ENCODE measurements at places on chromosomes 5 and 9.

DNA sequence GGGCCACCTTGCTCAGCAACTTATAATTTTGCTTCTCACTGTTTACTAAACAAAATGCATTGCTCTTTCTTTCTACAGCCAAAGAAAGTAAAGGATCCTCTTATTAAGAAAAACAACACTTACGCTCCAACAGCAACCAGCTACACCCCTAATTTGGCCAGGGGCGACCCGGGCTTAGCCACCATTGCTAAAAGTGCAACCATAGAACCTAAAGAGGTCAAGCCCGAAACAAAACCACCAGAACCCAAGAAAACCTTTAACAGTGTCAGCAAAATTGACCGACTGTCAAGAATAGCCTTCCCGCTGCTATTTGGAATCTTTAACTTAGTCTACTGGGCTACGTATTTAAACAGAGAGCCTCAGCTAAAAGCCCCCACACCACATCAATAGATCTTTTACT lies 49.1 kb downstream of the GABRA1 start:
- no peak for DNase-seq

- DNase-seq: no peak
These were observed 28.5 kb downstream of the AOPEP start for GRCh38 chr9:94754976-94755475.

DNA sequence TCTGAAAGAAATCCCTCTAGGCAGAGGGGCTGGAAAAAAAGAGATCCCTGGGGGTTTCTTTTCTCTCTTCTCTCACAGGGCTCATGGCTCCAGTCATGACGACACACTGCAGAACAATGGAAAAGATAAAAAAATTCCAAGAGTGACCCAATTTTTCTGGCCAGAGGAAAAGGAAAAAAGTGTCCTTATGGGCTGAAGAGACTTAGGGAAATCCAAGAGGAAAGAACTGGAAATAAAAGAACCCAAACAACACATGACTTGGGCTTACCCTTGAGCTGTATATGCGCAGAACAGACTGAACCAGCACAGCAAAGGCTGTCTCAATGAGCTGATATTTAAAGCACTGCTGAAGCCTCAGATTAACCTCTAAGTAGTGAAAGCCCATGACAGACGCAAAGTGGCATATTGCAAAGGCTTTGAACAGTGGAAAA lies 102.4 kb downstream of the SMIM23 start:
- no peak for DNase-seq

DNA sequence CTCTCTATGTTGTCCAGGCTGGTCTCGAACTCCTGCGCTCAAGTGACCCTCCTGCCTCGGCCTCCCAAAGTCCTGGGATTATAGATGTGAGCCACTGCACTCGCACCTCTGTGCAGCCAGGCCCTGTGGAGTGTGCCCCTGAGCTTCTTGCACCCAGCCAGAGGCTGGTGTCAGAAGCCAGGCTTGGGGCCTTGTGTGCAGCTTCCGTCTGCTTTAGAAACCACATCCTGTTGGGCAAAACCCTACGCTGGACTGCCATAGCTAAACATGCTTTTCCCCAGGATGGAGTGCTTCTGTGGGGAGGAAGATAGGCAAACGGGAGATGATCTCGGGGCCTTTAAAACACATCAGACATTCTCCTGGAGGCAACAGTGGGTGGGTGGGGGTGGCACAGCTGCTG lies 40.1 kb downstream of the PRRT1B start:
- peak; percentile 55 for DNase-seq

- no peak for DNase-seq
These were observed 4.2 kb downstream of the ENTPD8 start for GRCh38 chr9:137436761-137437600.

GRCh38 chr5:68396722-68397121 lies 181.2 kb downstream of the PIK3R1 start:
- no peak for DNase-seq

GRCh38 chr5:45512521-45512920 lies 183.7 kb downstream of the HCN1 start:
- DNase-seq: no peak

DNA sequence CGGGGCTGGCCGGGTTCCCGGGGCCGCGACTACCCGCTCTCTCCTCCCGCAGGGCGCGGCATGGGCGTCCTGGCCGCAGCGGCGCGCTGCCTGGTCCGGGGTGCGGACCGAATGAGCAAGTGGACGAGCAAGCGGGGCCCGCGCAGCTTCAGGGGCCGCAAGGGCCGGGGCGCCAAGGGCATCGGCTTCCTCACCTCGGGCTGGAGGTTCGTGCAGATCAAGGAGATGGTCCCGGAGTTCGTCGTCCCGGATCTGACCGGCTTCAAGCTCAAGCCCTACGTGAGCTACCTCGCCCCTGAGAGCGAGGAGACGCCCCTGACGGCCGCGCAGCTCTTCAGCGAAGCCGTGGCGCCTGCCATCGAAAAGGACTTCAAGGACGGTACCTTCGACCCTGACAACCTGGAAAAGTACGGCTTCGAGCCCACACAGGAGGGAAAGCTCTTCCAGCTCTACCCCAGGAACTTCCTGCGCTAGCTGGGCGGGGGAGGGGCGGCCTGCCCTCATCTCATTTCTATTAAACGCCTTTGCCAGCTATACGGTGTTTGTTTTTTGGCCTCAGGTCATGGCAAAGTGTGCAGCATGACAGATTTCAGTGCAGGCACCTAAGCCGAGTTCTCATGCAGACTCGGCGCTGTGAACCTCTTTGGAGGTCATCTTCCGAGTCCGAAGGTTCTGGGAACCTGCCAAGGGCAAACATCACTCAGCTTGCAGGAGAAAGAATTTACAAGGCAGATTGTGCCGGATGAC lies 516 bp downstream of the MRPL41 start:
- DNase-seq: peak; percentile 53

DNA sequence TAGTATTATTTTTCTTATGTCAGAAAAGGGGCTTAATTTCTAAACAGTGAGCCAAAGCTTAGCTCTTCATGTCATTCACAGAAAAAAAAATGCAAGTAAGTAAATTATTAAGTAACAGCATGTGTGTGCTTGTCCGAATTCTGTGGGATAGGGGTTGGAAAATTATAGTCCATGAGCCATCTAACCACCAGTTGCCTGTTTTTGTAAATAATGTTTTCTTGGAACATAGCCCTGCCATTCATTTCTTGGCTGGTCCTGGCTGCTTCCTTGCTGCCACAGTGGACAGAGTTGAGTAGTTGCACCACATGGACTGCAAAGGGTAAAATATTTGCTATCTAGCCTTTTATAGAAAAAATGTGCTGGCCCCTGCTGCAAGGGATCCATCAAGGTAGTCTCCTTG lies 513.7 kb upstream of the WWC1 start:
- DNase-seq: no peak

DNA sequence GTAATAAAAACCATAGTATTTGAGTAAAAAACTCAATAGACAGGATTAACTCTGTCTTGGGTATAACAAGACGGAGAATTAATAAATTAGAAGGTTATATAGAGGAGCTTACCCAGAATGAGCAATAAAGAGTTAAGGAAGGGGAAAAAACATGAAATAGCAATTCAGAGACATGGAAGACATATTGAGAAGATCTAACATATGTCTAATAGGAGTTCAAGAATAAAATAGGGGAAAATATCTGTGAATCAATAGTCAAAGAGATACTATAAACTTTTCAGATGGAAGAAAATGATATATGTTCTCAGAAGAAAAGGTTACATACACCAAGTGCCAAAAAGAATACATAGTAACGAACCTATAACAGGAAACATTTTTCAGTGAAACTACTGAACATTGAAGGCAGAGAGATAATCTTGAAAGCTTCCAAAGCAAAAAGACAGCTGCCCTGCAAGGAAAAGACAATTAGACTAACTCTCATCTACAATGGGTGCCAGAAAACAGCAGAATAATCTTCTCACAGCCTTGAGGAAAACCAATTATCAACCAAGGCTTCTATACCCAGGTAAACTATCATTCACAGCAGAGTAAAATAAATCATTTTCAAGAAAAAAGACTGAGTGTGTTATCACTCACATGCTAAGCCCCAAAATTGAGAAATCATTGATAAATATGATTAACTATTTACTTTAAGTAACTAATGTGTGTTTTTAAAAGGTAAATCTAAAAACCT lies 106.0 kb downstream of the ENC1 start:
- DNase-seq: no peak

GRCh38 chr9:95770653-95771131 lies 104.8 kb upstream of the ERCC6L2 start:
- no peak for DNase-seq

DNA sequence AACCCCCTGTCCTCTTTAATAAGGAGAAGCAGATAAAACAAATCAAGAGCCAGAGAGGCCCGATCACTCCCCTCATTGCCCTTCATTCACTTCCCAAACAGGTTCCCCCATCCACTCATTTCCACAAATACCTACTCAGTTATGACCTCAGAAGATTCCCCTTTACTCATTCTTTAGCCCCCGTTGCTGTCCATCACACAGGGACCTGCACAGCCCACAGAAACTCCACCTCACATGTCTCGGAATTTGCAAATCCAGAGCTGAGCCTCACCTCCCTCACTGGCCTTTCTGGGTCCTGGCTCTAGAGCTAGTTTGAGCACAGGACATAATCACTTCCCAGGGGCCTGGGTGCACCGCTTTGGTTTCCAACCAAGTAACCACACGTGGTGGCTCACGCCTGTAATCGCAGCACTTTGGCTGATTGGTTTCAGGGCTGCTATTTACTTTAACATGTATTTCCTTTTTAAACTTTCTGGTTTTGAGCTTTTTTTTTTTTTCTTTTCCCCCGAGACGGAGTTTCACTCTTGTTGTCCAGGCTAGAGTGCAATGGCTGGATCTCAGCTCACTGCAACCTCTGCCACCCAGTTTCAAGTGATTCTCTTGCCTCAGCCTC lies 17.8 kb downstream of the ATP6V0E1 start:
- no peak for DNase-seq

DNA sequence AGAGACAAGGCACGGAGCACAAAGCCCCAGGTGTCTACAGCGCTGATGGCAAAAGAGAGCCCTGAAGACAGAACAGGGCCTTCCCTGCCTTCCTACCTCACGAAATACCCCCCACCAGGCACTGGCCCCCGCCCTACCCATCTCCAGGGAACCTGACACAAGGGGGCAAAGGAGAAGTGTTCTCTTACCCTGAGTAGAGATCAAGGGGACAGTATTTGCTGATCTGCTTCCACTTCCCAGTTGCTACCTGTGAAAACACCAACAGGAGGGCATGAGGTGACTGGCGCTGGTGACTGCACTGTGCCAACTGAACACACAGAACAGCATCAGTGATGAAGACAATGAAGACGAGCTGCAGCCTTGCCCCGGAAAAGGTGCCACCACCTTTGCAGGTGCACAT lies 27.4 kb downstream of the IPPK start:
- DNase-seq: no peak

DNA sequence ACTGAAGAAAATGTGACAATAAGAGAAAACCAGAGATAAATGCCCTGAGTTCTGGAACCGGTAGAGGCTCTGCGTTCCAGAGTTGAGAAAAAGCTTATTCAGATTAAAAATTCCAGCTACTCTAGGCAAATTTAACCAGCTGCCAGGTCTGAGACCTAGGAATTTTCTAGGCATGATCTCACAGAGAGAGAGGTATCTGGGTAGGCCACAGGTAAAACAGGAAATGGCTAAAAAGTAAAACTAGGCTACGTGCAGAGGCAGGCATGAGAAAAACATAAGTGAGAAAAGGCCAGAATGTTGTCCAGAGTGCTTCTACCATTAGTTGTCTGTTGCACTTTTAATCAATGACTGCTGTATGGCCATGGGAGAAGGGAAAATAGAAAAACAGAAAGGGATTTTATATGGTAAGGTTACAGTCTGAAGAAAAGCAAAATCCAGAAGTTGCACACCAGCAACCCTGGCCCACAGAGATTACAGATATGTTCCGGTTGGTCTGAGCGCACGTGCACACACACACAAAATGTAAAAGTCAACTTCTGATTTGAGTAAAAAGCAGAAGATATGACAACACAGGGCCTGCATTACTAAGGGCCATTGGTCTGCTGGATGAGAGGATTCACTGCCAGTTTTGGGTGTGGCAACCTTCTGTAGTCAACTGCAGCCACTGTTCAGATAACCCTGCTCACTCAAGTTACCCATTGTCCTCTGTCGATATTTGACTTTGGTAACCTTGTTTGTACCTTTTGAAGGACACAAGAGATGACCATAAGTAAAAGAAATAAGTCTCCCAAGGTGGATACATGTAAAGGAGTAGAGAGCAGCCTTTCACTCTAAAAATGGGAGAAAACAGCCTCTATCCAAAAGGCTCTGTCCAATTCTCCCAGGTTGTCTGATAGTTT lies 266.0 kb downstream of the DTWD2 start:
- no peak for DNase-seq

DNA sequence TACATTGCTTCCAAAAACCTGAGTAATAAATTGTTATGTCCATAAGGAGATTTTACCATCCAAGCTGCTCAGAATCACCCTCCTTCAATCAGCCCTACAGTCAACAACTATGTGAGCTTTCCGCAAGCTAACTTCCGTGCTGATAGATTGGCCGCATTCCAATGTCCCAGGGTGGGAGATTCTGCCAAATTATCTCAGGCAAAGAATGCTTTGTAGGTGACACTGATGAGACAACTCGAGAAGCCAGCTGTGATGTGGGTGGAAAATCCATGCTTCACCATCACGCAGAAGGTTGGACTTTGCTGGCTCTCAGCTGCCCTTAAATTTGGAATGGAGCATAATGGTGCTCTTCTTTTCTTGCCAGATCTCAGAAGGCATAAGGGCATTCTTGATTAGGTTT lies 44.9 kb upstream of the HCN1 start:
- DNase-seq: no peak

DNA sequence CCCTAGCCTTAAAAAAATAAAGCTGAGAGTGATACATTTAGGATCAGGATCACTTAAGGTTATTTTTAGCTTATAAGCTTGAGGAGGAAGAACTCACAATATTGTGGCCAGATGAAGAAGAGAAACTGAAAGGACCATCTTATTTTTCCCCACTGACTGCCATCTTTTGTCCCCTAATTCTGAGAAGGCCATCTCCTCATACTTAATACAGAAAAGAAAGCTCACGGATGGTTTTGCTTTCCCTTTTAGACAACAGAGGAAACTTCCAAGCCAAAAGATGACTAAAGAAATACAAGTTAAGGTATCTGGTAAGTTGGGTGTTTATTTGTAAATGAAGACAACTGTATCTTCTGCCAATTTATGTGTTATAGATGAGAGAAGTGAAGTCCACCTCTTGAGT lies 36.4 kb downstream of the ERAP1 start:
- DNase-seq: no peak

- DNase-seq: no peak
These were observed 688 bp upstream of the PLPPR1 start for GRCh38 chr9:101027733-101028345.

DNA sequence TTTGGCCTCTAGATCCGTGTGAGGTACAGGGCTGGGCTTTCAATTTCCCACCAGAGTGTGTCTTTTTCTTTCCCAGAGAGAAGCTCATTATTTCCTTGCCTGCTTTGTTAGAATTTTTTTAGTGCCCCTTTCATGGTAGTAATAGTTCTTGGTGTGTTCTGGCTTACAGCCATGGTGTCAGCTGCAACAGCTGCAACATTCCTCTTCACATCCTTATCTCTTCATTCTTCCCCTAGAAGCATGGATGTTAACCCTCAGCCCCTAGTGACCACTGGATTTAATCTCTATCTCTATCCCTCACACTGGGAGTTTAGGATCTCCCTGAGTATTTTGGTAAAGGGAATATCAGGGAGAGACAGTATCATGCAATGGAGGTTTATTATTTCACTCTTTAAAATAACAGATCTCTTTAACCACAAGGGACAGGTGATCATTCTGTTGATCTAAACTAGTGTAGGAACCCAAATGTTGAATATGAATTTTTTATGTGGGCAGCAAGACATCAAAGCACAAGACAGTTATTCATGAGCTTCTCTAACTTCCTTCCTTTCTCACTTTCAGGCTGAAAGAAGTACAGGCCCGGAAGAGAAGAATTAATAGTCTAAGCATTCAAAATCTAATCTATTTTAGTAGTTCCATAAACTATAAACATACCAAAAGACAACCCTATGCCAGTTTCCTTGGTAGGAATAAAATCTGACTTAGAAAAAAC lies 160.2 kb downstream of the FAM170A start:
- DNase-seq: no peak

Data from GM12891 (cell line).